H4 (cell line): ENCODE measurements at places on chromosomes 4 and X.

DNA sequence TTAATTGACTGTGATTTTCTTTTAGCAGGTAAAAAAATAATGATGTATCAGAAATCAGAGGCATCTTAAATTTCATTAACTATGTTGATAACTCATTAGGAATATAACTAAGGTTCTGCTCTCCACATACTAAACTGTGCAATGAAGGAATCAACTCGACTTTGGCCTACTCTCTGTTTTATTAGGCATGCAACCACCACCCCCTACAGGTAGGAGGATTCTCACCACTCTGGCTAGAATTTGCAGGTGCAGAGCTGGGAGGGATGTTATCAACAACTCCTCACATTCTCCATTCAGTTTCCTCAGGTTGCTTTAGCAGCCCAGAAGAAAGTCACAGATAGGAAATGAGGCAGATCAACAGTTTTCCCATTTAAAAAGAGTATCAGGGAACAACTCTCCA is 160.1 kb downstream of the COX18 start:
- DNase-seq, result peak; percentile 6

- DNase-seq, result no peak
These were observed 23.7 kb upstream of the CSN1S1 start for GRCh38 chr4:69907151-69907550.

DNA sequence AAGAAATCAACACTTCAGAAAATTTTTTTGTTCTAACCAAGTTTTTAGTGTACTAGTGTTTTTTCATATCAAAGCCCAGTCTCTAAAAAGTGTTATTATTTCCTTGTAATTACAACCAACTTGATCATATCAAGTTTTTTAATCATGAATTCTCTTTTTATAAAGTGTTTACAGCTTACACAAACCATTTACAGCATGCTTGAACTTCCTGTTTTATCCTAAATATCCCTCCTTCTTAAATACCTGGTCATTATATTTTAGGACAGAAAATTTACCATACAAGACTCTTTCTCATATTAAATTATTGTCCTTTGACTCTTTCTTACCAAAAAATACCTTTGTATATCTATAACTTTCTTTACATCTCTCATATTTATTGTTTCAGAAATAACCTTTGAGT is 89.4 kb upstream of the NPY2R start:
- no peak for DNase-seq

DNA sequence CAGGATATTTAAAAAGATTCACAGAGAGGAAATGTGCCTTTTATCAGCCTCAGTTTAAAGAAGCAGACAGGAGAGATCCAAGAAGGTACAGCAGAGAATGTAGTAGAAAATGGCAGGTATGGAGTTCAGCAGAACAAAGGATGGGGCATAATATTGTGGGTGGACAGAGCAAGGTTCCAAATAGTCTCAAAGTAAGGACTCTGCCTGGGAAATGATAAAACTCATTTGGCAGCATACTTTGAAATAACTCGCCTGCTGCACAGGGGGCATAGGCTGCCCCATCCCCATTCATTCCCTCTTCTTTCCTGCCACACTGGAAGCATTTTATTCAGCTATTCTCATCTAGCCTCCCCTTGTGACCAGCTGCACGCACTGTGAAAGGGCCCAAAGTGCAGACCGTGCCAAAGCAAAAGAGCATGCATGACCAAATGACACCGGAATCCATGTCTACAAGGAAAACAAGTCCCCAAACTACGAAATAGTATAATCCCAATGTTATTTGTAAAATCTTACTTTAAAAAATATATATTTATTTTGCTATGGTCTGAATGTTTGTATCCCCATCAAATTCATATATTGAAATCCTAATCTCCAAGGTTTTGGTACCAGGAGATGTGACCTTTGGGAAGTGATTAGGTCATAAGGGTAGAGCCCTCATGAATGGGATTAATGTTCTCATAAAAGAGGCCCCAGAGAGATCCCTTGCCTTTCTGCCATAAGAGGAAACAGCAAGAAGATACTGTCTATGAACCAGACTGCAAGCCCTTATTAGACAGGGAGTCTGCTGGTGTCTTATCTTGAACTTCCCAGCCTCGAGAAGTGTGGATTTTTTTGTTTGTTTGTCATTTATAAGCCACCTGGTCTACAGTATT is 77.4 kb upstream of the PRSS48 start:
- DNase-seq, result no peak

GRCh38 chrX:130676861-130677260 is 226.1 kb downstream of the ENOX2 start:
- DNase-seq, result no peak

GRCh38 chr4:41456559-41457101 is 81.3 kb upstream of the LIMCH1 start:
- DNase-seq, result no peak

GRCh38 chr4:5989236-5990225 is 28.7 kb downstream of the C4orf50 start:
- no peak for DNase-seq

DNA sequence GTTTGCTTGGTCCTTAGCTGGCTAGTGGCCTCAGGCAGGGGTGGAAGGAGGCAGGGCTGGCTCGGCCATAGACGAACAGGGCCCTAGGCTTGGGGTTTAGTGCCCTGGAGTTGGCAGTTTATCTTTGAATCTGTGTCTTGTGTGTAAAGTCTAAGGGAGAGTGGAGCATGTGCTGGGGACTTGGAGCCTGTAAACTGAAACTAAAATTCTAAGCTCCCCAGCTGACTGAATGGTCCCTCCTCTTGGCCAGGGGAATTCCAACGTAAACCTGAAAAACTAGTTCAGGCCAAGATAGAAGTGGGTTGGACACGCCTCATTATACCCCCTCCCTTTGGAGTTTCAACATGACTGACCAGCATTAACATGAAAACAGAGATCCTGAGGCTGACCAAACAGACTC is 46.1 kb upstream of the GPR78 start:
- peak; percentile 67 for DNase-seq

DNA sequence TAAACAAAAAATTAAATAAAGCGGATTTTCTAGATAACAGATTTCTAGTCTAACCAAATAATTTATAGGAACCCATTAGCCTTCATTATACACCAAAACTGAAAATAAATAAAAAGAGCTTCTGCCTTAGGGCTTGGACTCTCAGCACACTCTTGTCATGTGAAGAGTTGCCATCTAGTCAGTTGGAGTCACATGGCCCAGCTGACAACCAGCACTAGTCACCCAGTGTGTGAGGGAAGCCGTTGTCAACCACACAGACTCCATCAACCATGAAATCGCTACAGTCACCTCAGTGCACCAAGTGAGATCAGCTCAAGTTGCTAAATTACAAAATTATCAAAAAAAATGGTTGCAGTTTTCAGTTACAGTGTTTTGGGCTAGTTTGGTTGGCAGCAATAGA is 470.0 kb downstream of the GASK1B start:
- peak; percentile 8 for DNase-seq

GRCh38 chrX:101764538-101764937 is 104.9 kb upstream of the ARMCX2 start:
- DNase-seq, result peak; percentile 18

DNA sequence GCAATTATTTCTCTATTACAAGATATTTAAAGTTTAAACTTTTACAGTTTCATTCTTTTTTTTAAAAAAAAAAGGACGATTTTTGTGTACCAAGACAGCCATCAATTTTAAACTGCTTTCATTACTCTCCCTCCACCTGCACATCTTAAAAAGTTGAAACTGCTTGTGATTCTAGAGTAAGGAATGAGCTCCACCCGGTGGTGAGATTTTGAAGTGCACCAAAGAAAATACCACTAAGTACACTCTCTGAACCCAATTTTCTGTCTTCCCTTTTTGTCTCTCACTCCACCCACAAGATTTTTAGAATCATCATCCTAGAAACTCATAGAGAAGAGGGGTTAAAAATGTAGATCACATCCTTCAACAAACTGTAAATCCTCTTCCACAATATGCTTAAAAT is 91.3 kb upstream of the WDR44 start:
- peak; percentile 23 for DNase-seq
